ENCODE measurements at places on chromosomes 5 and 9.

DNA sequence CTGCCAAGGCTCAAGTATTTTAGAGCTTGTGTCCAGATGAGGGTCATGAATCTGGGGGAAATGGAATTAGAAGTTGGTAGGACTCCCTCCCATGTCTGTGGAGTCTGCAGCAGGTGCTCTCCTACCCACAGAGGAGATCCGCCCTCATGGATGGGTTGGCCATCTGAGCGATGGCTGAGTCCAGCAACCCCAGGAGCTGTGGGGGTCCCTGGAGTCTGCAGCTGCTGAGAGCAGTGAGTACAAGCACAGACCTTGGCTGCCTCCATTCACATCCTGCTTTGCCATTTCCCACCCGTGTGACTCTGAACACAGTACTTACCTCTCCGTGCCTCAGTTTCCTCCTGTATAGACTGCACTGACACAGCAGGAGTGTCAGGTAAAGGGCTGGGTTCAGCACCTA lies 25.8 kb upstream of the SYNPO start:
- no peak for DNase-seq

DNA sequence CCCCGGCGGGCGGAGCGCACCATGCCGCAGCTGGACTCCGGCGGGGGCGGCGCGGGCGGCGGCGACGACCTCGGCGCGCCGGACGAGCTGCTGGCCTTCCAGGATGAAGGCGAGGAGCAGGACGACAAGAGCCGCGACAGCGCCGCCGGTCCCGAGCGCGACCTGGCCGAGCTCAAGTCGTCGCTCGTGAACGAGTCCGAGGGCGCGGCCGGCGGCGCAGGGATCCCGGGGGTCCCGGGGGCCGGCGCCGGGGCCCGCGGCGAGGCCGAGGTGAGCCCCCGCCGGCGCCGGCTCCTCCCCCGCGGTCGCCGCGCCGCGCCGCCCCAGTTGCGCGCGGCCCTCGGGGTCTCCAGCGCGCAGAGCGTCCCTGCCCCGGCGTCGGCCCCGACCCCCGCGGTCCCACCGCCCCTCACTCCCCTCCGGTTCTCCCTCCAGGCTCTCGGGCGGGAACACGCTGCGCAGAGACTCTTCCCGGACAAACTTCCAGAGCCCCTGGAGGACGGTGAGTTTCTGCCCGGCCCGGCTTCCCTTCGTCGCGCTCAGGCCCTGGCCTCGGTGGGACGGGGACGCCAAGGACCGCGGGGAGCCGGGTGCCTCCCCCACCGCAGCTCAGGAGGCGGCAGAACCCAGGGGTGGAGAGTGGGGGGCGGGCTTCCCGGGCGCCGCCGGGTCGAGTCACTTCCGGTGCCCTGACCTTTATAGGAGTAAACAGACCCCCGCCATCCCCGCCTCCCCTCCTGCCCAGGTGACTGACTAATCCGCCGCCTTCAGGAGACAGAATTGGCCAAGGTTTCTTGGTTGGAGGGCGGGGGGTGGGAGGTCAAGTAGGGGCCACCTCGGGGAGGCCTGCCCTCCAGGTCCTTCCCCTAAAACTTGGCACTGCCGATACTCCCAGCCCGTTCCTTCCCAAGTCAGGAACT lies 665 bp downstream of the TCF7 start:
- peak; percentile 60 for DNase-seq

- no peak for DNase-seq
Observed at GRCh38 chr9:121443981-121444380, 55.7 kb downstream of the GGTA1 start.

DNA sequence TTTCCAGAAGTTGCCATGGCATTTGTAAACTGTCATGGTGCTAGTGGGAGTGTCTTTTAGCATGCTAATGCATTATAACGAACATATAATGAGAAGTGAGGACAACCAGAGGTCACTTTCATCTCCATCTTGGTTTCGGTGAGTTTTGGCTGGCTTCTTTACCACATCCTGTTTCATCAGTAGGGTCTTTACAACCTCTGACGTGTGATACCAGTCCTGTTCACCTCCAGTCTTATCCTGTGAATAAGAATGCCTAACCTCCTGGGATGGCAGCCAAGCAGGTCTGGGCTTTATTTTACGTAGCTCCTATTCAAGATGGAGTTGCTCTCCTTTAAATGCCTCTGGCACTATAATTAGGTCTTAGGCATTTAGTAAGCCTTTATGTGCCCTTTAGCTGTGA lies 20.4 kb upstream of the RFK start:
- DNase-seq, result no peak

- DNase-seq, result no peak
Observed at GRCh38 chr5:98308231-98308630, 465.2 kb upstream of the RGMB start.

- no peak for DNase-seq
Observed at GRCh38 chr9:133483611-133484010, 4.7 kb upstream of the SLC2A6 start.

DNA sequence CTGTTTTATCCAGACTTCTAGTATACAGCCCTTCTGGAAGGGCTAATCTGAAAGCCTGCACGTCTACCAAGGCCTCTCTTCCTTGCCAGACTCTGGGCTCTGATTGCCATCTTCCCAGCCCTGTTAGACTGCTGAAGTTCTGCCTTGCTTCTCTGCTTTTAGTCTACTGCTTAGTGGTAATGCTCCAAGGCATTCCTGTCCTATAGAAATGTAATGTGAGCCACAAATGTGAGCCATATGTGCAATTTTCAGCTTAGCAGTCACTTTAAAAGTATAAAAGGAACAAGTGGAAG lies 32.1 kb downstream of the WNK2 start:
- no peak for DNase-seq

Data from nephron progenitor cell (in vitro differentiated cells).